ENCODE measurements at places on chromosomes 5 and 9.

DNA sequence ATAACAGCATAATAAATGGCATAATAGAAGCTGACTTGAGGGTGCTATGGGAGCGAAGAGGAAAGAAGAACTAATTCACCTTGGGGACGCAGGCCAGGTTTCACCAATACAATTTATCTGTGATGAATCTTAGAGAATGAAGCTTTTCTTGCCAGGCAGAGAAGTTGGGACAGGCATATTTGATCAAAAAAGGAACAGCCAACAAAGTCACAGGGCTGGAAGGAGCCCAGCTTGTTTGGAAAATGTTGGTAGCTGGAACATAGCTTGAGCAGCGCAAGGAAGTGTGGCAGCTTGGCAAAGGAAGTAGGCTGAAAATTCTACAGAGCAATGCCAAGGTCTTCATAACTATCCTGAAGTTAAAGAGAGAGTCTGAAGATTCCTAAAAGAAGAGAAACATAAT, 181.5 kb upstream of the OR13F1 start:
- DNase-seq = no peak

DNA sequence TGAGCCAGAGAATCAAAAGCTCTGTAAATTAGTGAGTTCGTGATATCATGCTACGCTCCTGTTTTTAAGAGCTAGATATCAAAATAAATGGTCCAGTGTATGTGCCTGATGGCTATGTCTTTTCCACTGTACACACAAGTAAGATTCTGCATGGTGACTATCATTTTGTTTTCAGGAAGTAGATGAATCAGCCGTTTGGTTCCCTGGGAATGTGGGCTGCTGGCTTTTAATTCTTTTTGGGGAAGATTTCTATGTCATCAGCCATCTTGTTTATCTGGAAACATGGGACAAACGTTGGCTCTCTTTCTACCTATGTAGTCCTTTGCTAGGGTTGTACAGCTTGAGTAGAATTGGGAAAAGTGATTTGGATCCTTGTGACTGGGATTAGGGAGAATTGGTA, 126.7 kb downstream of the GRIA1 start:
- no peak for DNase-seq

GRCh38 chr9:84278130-84278529, 62.4 kb downstream of the SLC28A3 start:
- no peak for DNase-seq

GRCh38 chr5:139924294-139925215, 118.5 kb downstream of the NRG2 start:
- no peak for DNase-seq

DNA sequence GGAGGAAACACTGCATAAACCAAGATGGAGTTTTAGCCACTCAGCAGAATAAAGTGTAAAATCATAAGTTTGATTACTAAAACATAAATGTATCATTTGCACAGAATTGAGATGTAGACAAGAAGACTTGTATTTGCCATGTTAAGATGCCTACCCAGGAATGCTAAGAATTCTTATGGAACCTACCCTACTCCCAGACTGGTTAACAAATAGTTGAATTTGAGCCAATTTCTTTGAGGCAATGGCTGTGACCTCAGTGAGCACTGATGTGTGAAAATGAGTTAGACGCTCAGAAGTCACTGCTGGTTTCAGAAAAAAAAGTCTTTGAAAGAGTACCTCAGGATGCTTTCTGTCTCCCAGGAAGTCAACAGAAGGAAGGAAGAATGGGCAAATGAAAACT, 95.6 kb downstream of the ESM1 start:
- DNase-seq = no peak

DNA sequence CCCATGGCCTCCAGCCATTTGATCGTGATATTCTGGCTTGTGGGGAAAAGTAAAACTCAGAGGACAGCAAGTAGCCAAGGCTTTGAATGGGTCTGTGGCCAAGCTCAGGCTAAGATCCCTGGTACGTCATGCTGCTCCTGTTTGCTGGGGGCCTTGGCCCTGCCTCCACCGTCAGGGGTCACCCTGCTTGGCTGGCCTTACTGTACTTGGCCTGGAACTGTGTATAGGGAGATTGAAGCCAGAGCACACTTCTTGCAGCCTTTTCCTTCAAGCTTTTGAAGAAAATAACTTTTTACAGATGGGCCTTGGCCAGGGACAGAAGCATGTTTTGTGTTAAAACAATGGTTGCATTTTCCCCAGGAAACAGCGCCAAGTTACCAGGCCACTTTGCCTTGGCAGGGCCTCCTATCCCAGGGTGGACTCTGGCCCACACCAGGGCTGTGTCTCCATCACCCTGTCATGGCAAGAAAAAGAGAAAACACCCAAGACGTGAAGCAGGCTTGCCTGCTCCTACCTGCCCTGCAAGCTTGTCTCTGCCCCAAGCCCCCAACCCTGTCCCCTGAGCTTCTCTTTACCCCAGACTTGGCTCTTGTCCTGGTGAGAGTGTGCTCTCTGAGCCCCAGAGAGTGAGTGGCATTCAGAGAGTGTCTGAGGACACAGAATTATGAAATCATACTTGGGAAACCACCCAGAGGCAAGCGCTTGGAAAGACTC, 286.9 kb downstream of the GADD45G start:
- DNase-seq = no peak

DNA sequence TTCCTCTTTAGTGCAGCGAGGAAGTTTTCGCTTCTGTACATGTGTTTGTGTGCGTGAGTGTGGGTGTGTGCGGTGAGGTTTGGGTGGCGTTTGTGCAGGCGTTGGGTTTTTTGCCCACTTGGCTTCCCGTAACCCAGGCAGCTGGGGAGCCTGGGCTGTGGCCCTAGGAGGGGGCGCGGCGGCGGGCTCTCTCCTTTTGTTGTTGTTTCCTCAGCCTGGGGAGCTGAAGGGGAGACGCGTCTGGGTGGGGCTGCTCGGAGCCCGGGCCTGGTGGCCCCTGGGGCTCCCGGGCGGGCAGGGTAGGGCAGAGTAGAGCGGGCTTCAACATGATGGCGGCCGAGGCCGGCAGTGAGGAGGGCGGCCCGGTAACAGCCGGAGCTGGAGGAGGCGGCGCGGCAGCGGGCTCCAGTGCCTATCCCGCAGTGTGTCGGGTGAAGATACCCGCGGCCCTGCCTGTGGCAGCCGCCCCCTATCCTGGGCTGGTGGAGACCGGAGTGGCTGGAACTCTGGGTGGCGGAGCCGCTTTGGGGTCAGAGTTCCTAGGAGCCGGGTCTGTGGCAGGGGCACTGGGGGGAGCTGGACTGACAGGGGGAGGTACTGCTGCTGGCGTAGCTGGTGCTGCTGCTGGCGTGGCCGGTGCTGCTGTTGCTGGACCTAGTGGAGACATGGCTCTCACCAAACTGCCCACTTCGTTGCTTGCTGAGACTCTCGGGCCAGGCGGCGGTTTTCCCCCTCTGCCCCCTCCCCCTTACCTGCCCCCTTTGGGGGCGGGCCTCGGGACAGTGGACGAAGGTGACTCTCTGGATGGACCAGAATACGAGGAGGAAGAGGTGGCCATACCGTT, 665 bp downstream of the RASA1 start:
- DNase-seq = no peak

DNA sequence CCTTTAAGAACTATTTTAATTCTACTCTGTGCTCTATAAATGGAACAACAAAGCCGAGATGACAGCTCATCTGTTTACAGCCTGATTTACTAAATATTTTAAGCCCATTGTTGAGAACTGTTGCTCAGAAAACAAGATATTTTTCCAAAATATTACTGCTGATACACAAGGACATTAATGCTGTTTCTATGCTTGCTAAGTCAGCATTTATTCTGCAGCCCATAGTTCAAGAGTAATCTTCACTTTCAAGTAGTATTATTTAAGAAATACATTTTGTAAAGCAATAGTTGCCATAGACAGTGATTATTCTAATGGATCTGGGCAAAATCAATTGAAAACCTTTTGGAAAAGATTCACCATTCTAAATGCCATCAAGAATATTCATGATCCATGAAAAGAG, 208.3 kb downstream of the CDH12 start:
- DNase-seq = no peak

DNA sequence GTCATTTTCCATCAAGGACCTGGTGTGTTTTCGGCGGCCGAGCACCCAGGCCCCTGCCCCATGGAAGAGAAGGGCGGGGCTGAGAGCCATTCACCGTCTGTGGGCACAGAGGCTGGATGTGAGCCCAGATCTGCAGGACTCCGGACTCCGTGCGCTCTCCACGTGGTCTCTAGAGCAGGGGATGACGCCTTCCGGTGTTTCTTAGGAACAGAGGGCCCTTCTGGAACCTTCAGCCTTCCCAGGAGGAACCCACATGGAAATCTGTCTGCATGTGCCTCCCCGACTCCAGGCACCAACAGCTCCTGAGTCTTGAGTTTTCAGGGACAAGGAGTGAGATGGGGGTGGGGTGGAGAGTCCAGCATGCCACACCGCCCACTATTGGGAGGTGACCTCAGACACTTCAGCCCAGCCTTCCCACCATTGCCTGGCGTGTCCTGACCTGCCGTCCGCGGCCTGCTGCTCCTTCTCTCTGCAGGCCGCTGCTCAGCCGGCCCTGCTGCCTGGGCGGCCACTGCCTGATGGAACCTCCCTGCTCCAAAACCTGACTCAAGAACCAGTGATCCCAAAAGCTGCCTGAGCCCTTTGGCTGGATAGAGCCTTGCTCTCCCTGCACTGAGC, 2.4 kb upstream of the RXRA start:
- DNase-seq = no peak

DNA sequence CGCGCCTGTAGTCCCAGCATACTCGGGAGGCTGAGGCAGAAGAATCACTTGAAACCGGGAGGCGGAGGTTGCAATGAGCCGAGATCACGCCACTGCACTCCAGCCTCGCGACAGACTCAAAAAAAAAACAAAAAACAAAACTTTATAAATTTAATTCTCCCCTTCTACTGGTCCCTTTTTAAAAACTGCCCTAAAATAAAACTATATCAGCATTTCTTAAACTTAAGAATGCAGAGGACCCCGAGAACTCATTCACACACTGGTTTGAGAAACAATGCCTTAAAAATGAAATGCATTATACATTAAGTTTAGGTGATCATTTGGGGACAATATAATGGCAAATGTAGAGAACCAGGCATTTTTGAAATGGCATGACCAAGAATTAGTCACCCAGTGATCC, 2.3 kb downstream of the C5orf15 start:
- DNase-seq = no peak

DNA sequence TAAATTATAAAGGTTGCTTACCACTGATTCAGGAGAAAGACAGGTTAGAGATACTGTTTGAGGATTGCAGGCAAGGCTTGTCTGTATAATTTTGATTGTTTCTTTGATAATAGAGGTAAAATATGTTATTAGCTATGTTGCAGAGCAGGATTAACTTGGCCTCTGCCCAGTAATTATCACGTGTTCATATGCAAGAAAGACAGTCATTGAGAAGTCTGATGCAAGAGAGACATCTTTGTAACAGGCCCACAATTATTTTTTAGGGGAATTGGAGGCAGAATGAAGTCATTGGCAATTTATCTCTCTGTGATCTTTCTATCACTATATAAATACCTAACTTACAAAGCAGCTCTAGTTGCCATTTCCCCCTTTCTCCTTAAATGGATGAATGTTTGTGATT, 46.0 kb downstream of the SLC44A1 start:
- no peak for DNase-seq

GRCh38 chr5:116076496-116076895, 8.3 kb upstream of the COMMD10 start:
- no peak for DNase-seq

GRCh38 chr5:35771300-35771699, 85.4 kb upstream of the IL7R start:
- DNase-seq = no peak

GRCh38 chr9:104900871-104901270, 27.1 kb downstream of the ABCA1 start:
- DNase-seq = no peak

GRCh38 chr5:5140479-5141338, 579 bp downstream of the ADAMTS16 start:
- DNase-seq = no peak

DNA sequence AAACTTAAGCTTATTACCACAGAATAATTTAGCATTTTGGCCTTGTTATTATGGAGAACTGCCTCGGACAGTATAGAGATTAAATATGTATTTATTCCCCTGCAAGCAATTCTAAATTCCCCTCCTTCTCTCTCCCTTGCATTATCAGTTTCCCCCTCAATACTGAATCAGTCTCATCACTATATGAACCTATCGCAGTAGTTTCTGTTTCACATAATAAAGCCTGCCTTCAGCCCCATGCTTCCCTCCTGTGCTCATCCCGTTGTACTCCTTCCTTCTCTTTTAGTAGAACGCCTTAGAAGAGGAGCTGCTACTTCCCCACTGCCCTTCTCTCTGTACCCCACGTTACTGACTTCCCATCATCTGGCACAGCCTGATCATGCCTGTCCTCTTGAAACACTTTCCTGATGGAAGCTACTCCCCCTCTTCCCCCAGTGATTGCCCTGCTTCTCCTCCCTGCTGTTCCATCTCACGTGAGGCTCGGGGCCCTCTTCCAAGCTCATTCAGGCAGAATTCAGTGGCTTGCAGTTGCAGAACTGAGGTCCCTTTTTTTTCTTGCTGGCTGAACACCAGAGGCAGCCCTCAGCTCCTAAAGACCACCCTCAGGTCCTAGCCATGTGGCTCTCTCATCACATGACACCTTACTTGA, 93.4 kb downstream of the PPIC start:
- no peak for DNase-seq

DNA sequence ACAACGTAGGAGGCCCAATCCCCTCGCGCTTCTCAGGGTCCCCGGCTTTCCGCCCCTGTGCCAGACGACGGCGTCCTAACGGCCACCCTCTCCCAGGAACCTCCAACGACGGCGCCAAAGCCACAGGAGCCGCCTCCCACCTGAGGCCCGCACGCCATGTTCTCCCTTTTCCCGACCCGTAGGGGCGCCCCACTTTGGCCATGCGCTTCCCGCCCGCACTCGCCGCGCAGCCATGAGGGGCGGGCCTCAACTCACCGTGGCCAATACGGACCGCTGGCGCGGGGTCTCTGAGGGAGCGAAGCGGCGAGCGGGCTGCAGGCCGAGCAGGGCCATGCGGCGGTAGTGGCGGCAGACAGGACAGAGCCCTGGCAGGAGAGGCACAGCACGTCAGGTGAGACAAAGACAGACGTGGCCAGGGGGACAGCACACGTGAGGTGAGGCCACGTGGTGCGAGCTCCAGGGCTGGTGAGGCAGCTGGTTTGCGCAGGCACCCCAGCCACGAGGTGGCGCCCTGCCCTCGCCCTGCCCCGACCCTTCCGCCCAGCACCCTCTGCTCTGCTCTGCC, 1005.5 kb upstream of the PTPRD start:
- no peak for DNase-seq

GRCh38 chr9:127215268-127216209, 49.0 kb upstream of the GARNL3 start:
- DNase-seq = no peak

Data from activated CD4-positive, alpha-beta memory T cell treated with anti-CD3 and anti-CD28 coated beads, Interleukin-2, amount 10 ng/mL, durations not matched to agents 7 days and 5 days (primary cell).